ENCODE measurements at places on chromosomes 7 and 10. TPM values are rescaled to one million over a fixed set of nuclear protein-coding genes. Genes with fewer than 3 reads are reported as not detected.

DNA sequence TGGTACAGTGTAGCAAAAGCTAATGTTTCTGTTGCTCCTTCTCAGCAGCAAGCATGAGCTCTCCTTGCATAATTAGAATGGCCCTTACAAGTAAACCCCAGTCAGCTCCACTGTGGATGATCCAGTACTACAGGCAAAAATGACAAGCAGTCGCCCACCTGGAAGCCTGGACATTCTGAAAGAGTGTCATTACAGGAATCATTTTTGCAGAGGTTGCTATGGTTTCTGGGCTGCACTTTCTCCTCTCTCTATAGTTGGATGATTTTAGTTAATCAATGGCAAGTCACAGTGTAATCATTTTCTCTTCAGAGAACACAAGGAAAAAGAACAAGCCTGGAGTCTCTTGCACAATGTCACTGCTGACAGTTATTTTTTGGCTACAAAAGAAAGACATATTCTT lies 102.9 kb upstream of the MYO3A start:
- no peak for DNase-seq

GRCh38 chr7:152677808-152678670 lies 2.1 kb upstream of the XRCC2 start:
- DNase-seq, result no peak

DNA sequence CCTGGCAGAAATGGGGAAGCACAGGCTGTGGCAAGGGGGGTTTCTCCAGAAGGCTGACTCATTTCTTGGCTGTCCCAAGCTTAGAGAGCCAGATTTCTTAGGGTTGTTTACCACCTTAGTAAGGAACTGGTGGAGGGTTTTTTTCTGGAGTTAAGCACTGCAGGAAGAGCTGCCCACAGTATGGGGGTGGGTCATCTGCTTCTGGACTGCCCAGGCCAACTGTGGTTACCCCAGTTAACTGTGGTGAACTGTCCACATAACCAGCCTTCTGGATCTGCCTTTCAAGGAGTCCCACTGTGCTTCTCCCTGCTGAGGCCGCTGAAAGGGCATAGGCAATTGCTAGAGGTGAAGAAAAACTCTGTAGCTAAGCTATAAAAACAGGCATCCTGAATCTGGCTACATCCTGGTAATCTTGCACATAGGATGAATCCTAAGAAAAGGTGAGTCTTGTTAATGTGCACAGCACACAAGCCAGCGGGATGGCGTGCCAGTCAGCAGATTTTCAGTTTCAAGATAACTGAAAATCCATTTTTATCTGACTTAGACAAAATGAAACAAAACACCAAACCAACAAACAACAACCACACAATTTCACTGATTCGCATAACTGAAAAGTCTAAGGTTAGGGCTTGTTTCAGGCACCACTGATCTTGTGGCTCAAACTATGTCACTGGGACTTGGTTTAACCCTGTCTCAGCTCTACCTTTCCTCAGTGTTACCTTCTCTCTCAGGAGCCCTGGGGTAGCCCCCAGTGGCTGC lies 21.6 kb upstream of the TSPAN33 start:
- DNase-seq, result no peak

DNA sequence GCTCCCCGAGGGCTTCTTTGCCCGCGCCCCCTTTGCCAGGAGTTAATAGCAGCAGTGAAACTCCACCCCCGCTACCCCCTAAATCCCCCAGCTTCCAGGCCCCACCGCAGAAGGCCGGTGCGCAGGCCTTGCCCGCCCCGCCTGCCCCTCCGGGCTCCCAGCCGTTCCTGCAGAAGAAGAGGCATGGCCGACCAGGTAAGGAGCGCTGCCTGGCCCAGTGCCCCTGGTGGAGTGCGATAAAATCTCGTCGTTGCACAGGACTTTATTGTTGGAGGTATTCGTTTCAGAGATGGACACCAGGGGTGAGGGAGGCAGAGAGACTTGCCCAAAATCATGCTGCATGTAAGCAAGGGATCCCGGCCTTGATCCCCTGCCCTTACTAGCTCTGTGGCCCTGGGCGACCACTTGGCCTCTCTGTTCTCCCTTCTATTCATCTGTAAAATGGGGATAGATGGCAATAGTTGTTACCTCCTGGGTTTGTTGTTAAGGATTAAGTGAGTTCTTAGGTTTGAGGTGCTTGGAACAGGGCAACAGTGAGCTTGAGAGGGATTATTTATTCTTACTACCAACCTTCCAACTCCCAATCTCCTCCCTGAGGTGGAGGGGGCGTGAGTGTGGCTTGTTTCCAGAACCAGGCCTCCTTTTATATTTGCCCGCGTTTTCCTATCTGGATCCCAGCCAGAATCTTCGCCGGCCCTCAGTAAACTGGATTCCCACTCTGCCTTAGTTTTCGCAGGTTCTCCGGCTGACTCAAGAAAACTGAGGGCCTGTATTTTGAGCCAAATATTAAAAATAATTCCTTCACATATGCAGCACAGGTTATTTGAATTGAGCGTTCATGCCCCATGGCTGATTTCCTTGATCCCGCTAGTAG lies 78.3 kb downstream of the WIPF3 start:
- DNase-seq, result no peak

DNA sequence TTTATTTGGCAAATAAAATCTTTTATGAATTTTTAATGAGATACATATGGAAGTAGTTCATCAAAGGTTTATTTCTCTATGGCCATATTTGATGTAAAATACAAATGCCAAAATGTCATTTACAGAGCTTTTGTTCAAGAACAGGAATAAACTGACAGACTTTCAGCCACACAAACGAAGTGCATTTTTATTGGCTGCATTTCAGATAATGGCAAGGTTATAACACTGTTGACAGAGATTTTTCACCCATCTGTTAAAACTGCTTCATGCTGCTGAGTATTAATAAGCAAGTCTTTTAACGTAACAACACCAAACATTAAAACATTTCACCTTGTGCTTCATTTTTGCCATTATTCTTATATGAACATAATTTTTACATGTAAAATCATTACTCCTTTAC lies 254.4 kb downstream of the ANKRD7 start:
- no peak for DNase-seq

Gene CUZD1
- 1.0 TPM for polyA plus RNA-seq

All from hindlimb muscle (tissue), 1 donor.